ENCODE measurements at places on chromosomes 6 and 20. TPM values are rescaled to one million over a fixed set of nuclear protein-coding genes. Genes with fewer than 3 reads are reported as not detected.

The GRM1 gene
- total RNA-seq: 0.02 TPM

The FHL5 gene
- total RNA-seq: not detected

The LIN28B gene
- total RNA-seq: 0.07 TPM

The BPIFA1 gene
- total RNA-seq: not detected

The SAPCD1 gene
- 1.7 TPM for total RNA-seq

The ZSWIM1 gene
- total RNA-seq: 11.2 TPM

The VSTM2L gene
- total RNA-seq: 1.0 TPM

The FLOT1 gene
- total RNA-seq: 244 TPM

All from M059J (cell line).